ENCODE measurements at places on chromosomes 2 and 18.

DNA sequence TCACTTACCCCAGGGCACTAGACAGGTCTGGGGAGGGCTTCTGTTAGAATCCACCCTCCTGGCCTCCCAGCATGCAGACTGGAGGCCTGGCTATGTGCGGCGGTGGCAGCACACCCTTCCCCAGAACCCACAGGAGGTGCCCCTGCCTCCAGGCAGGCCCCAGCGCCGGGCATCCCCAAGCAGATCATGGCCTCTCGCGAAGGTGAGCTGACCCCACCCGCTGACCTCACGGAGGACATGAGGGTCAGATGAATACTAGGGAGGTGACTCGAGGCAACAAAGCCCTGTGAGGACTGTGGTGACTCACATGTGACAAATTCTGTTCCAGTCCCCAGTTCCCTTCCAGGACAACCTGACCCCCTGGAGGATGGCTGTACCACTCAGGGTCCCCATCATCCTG, 1.9 kb downstream of the MAB21L4 start:
- DNase-seq, result no peak

GRCh38 chr2:132589111-132589830, 80.7 kb downstream of the LYPD1 start:
- DNase-seq, result no peak

- no peak for DNase-seq
These were observed 94.9 kb upstream of the TWSG1 start for GRCh38 chr18:9239720-9240119.

DNA sequence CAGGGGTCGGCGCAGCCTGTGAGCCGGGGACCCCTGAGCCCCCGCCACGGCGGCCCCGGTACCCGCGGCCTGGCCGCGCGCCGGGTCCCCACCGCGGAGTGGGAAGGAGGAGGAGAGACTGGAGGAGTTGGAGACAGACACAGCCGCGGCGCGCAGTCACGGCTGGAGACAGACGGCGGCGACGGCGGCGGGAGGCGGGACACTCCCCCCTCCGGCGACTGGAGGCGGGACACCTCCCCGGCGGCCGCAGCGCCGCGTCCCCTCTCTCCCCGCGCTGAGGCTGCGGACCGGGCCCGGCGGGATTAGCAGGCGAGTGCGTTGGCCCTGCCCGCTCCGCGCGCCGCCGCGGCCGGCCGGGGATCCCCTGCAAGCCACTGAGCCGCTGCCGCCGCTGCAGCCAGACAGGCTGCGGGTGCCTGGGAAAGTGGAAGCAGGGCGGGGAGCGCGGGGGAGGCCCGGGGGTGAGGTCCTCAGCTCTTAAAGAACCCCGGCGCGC, 1.0 kb upstream of the LDLRAD4 start:
- DNase-seq, result peak; percentile 32

GRCh38 chr2:197455428-197455827, 2.1 kb downstream of the COQ10B start:
- no peak for DNase-seq

- no peak for DNase-seq
These were observed 173.9 kb downstream of the DNAH6 start for GRCh38 chr2:84690225-84690624.

DNA sequence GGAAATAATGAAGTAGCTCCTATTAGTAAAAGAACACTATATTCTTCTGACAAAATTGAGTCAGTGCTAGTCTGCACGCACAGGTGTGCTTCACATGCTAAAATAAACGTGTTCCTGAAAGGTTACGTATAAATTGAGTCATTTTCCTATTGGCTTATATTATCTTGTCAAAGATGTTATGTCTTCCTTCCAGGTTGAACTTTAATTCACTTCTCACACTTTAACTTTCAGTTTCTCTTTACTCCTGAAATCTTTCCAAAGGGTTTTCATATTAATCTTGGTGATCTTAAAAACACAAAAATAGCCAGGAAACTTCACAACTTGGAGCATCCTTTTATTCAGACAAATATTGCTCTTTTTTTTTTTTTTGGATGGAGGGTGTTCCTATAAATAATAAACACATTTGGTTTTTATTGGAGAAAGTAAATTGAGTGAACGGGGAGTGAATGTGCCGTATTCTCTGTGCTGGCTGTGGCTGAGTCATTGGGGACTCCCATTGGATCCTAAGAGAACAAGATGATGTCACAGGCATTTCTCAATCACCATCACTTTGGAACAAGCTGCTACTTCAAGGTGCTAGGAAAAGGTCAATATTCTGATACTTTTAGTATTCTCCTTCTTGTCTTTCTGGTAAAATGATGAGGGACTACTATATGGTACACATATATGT, 150.2 kb upstream of the SPATS2L start:
- no peak for DNase-seq

- DNase-seq, result no peak
These were observed 169.4 kb downstream of the EIPR1 start for GRCh38 chr2:3208179-3208578.

DNA sequence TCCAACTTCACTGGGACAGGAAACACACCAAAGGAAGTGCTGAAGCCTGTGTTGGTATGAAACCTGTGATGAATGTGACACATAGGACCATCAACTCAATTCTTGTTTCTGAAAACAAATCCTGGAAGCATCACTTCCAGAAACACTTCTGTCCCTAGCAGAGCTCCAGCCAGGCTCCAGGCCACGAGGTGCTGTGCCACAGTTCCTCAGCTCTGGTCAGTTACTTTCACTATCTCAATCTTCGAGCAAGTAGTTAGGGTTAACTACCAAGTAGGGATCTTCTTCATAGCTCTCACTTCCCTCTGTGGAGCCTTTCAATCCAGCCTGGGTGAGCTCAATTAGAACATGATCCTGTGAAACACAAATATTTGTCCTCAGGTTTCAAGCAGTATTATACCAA, 3.6 kb upstream of the LCT start:
- DNase-seq, result no peak

DNA sequence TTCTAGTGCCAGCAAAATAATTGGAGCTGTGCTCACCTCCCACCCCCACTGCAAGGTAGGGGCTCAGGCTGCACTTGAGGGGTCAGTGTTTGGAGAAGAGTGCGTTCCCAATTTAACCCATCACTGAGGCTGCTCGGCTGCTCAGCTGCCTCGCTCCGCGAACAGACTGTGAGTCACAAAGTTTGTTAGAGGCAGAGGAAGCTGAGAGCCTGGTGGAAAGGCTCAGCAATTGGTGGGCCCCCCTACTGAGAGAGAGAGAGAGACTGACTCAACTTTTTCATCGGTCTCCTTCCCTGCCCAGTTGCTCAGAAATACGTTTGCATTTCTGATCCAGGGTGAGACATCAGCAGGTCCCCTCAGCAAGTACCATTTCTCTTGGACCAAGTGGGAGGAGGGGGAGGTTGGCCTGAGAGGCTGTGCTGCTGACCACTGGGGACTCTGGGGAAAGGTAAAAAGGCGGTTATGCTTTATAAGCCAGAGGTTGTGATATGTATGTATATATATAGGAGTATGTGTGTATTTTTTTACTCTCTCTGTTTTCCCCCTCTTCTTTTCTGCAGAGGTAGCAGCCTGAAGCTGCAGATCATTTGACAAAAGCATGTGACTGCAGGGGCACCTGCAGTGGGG, 1.5 kb downstream of the EFR3B start:
- DNase-seq, result no peak

DNA sequence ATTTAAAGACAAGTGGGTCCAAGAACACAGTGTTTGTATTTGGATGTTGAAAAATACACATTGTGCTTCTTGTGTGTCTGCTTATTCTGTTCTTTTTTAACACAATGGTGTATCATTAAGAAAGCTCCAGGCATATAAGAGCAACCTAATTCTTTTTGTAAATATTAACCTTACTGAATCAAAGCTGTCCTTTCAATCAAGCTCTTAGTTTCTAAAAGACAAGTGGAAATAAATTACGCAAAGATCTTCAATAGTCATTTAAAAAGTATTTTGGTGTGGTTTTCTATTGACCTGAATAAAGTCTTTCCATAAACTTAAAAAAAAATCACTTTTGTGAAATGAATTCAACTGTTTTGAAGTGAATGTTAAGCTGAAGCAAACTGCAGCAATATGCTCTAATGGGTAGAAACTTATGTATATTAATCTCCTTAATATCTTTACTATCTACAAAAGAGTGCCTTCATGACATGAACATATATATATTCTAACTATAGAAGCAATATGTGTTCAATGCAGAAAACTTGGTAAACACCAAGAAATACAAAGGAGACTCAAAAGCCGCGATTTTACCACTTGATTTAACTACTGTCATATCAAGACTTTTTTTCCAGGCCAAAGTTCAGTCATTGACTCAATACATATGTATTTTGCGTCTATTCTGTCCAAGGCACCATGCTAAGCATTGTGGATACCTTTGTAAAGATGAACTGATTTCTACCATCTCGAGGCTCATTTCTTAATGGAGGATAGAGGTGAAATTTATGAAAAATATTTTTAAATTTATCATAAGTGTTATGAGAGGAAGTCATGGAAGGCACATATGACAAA, 97.7 kb downstream of the ARHGAP15 start:
- no peak for DNase-seq

DNA sequence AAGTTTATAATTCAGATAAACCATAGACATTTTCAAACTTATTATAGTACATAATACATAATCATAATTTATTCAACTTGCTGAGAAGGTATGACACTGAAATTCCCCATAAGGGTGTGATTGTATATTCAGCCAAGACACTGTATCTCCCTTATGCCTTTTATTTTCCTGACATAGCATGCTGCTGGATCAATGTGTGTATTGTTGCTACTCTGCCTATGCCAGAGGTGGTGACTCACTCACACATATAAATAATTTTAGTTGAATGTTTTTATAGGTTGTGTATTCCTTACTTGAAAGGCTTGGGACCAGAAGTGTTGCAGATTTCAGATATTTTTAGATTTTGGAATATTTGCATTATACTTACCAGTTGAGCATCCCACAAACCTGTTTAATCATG, 86.8 kb downstream of the VRK2 start:
- no peak for DNase-seq

GRCh38 chr2:46716927-46717326, 198.7 kb downstream of the MCFD2 start:
- DNase-seq, result no peak

- DNase-seq, result no peak
These were observed 10.9 kb downstream of the ANKRD23 start for GRCh38 chr2:96832754-96833507.

DNA sequence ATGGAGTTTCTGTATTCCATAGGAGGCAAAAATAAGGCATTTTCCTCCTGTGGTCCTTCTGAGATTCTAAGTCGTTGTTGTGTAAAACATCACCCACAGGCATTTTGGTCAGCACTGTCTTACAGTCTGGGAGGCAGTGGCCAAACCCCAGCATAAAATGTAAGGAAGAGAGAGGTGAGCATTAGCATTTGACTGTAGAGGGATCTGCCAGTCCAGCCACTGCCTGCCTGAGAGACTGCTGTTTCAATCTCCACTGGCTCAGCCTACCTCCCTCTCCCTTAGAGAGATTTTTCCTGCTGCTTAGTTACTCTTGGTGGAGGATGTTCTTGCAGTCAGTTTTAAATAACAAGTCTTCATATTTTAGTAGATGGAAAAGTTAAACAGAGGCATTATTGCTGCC, 77.0 kb downstream of the ARHGEF33 start:
- DNase-seq, result no peak

DNA sequence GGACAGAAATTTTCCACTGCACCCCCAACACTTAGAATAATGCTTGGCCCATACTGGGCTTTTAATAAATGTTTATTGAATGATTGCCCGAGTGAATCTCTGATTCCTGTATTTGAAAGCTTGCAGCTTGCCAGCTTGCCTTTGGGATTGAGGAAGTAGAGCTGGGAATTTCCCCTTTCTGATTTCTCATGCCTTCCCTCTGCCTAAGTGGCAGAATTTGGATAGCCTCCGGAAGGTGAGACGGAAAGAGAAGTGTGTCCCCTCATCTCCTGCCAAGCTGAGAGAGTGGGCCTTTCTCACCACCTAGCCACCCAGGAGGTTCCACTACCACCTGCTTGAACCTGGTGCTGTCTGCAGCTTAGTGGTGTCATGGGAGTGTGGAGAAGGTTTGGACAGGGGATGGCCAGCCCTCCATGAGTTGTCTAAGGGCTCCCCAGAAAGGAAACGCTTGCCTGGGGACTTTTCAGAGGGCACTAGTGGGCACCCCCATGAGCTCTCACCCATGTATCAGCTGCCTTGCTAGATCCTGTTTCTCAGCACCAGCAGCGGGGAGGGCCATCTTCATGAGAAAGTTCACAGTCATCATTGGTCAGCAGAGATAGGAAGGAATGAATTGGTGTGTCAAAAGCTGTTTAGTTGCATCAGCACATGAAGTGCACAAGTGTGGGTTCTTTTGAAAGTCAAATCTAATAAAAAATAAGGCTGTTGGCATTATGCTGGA, 8.6 kb upstream of the NCOA1 start:
- no peak for DNase-seq

DNA sequence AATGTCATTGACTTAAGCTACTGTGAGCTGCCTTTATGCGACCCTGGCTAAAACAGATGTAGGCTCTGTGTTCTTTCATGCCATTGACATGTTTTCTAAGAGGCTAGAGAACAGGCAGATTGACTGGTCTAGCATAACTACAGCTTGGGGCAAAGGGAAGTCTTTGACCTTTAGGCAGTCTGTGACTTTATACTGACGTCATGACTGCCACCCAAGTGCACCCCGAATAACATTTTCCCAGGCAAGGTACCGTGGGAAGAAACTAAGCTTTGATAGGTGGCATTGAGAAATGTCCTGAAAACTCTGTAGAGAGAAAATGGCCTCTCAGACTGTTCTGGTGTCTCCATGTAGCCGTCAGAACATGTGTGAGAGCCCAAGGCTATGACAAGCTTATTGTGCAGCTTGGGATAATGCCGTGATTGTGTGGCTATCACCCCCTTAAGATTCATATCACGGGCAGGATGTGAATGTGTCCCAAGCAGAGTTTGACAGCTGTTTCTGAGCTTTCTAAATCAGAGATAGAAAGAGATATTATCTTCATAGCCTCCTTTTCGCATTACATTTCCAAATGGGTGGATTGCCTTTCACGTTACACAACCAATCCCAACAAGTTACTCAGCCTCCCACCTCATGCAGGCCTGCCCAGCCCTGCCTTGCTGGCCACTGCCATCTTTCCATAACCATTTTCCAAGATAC, 672.2 kb upstream of the ACVR2A start:
- DNase-seq, result no peak

GRCh38 chr18:70293166-70293565, 4.3 kb downstream of the SOCS6 start:
- DNase-seq, result no peak

GRCh38 chr2:241770185-241770935, 6.3 kb upstream of the GAL3ST2 start:
- no peak for DNase-seq

- no peak for DNase-seq
These were observed 140.8 kb upstream of the IL1R2 start for GRCh38 chr2:101850991-101851390.

All from T-helper 22 cell (primary cell).